ENCODE measurements at places on chromosomes 4 and X.
A peak's percentile ranks its signal among the peaks of the same experiment; 100 is the strongest.

- no peak overlapping the region for H3K4me3 ChIP-seq
- no peak for DNase-seq
- H3K36me3 ChIP-seq = no peaks in the 10 kb centered on the region
- H3K4me1 ChIP-seq = peaks cover 12% of the 10 kb centered on the region
- H3K27me3 ChIP-seq = no peaks in the 10 kb centered on the region
These were observed 2.0 kb upstream of the FGF2 start for GRCh38 chr4:122824616-122825015.

- H3K4me1 ChIP-seq = peaks cover 9% of the 10 kb centered on the region
- DNase-seq = no peak
- H3K4me3 ChIP-seq = no peak overlapping the region
- H3K36me3 ChIP-seq = no peaks in the 10 kb centered on the region
- H3K27me3 ChIP-seq = no peaks in the 10 kb centered on the region
- H3K27ac ChIP-seq = no peak overlapping the region
These were observed 162.2 kb downstream of the DCHS2 start for GRCh38 chr4:154329268-154329868.

GRCh38 chr4:174794543-174795094 lies 34.4 kb downstream of the GLRA3 start:
- H3K4me1 ChIP-seq = no peaks in the 10 kb centered on the region
- H3K36me3 ChIP-seq = no peaks in the 10 kb centered on the region
- H3K4me3 ChIP-seq = no peak overlapping the region
- DNase-seq = no peak

DNA sequence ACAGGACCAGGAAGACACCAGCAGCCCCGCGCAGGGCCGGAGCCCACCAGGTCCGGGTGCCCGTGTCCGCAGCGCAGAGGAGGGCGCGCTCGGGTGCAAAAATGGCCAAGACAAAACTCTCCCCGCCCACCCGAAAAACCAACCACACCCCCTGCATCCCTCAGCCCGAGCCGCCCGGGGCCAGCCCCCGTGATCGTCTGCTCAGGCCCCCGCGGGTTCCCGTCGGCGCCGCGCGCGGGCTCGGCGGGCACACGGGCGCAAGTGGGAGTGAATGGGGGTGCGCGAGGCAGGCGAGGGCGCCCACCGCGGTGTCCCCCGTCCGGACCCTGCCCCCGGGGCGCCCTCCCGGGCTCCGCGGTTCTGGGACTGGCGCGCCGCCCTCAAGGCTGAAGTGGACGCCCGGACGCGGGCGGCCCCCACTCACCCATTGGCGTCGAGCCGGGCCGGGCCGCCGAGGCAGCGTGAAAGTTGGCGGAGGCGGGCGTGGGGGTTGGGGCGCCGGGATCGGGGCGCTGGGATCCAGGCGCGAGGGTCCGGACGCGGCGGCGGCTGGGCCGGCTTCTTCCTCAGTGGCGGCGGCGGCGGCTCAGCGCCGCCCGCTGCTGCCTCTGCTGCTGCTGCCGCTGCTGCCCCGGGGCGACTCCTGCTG lies 393 bp downstream of the SH3KBP1 start:
- H3K36me3 ChIP-seq = no peaks in the 10 kb centered on the region
- peak overlapping the region; percentile 63 for H3K4me3 ChIP-seq
- DNase-seq = peak; percentile 13
- H3K27ac ChIP-seq = no peak overlapping the region

DNA sequence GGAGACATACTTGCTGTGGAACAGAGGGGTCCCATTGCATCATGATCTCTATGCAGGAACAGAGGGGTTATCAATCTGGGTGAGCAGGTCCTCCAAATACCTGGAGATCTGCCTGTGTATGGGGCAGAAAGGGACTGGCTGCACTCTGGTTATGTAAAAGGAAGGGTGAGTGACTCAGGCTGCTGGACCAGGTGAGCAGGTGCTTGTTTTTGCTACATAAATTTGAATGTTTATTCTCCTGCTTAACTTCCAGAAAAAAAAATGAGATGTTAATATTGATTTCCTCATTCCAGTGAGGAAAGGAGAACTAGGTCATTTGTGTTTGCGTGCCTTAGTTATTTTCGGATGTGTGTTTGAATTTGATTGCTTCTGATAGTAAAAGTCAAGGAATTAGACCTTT lies 225.8 kb upstream of the TRAM1L1 start:
- H3K36me3 ChIP-seq = no peaks in the 10 kb centered on the region
- no peak overlapping the region for H3K27ac ChIP-seq
- no peak for DNase-seq
- no peaks in the 10 kb centered on the region for H3K4me1 ChIP-seq
- no peak overlapping the region for H3K4me3 ChIP-seq

GRCh38 chrX:74195605-74196004 lies 108.4 kb upstream of the ZCCHC13 start:
- no peaks in the 10 kb centered on the region for H3K4me1 ChIP-seq
- no peaks in the 10 kb centered on the region for H3K36me3 ChIP-seq
- H3K27ac ChIP-seq = no peak overlapping the region
- H3K27me3 ChIP-seq = no peaks in the 10 kb centered on the region
- DNase-seq = no peak
- no peak overlapping the region for H3K4me3 ChIP-seq

GRCh38 chr4:159043861-159044260 lies 59.0 kb upstream of the RAPGEF2 start:
- H3K4me3 ChIP-seq = no peak overlapping the region
- H3K4me1 ChIP-seq = no peaks in the 10 kb centered on the region
- H3K27me3 ChIP-seq = no peaks in the 10 kb centered on the region
- H3K36me3 ChIP-seq = no peaks in the 10 kb centered on the region
- no peak for DNase-seq
- no peak overlapping the region for H3K27ac ChIP-seq

GRCh38 chr4:182384631-182385091 lies 141.5 kb downstream of the TENM3 start:
- H3K4me1 ChIP-seq = no peaks in the 10 kb centered on the region
- H3K27me3 ChIP-seq = no peaks in the 10 kb centered on the region

DNA sequence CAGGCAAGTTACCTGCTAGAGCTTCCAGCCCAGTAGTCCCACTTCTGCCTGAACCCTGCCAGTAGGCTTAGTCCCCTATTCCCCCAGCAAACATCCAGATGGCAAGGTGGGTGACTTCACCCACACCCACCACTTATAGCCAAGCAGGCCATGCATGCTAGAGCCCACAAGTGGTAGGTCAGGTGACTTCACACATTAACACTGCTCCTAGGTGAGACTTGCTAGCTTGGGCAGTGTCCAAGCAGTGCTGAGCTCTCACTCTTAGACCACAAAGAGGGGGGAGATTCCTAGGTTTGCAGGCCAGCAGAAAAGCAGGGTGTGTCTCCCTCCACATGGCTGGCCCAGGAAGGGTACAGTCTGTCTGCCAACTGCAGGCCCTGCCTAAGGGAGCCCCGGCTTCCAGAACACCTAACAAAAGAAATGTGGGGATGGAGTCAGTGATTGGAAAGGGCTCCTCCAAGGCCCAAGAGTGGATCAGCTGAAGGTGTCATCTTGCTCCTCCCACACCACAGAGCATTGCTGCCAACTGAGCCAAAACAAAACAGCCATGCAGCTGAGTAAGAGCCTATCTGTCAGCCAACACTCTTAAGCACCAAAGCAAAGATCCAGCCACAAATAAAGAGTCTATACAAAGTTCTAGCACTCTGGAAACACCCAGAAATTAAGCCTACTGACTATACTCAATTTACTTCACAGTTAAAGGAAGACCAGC lies 158.1 kb upstream of the USP38 start:
- H3K36me3 ChIP-seq = no peaks in the 10 kb centered on the region
- H3K4me1 ChIP-seq = no peaks in the 10 kb centered on the region
- no peaks in the 10 kb centered on the region for H3K27me3 ChIP-seq
- no peak overlapping the region for H3K27ac ChIP-seq

GRCh38 chr4:105139646-105140045 lies 7.0 kb upstream of the TET2 start:
- H3K4me1 ChIP-seq = no peaks in the 10 kb centered on the region
- no peaks in the 10 kb centered on the region for H3K27me3 ChIP-seq
- no peak overlapping the region for H3K4me3 ChIP-seq
- no peak for DNase-seq
- H3K36me3 ChIP-seq = no peaks in the 10 kb centered on the region
- H3K27ac ChIP-seq = no peak overlapping the region

DNA sequence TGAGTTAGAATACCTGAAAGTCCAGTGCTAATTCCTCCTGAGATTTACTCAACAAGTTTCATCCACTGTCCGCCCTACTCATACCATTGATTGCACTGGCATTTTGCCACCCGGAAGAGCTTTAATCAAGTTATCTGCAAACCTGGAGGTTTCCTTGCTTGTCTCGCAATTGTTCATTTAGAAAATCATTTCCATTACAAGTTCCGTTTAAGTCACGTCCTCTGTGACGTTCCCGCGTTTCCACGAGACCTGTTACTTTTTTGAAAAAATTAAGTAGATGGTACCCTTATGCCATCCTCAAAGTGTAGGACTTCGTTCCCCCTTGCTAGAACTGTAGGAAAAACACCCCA lies 761 bp upstream of the FRYL start:
- peaks cover 13% of the 10 kb centered on the region for H3K4me1 ChIP-seq
- DNase-seq = no peak
- H3K4me3 ChIP-seq = peak overlapping the region; percentile 89

- H3K27ac ChIP-seq = no peak overlapping the region
- peak; percentile 85 for DNase-seq
- peaks cover 25% of the 10 kb centered on the region for H3K4me1 ChIP-seq
These were observed 5.4 kb downstream of the HTRA3 start for GRCh38 chr4:8274765-8275547.

DNA sequence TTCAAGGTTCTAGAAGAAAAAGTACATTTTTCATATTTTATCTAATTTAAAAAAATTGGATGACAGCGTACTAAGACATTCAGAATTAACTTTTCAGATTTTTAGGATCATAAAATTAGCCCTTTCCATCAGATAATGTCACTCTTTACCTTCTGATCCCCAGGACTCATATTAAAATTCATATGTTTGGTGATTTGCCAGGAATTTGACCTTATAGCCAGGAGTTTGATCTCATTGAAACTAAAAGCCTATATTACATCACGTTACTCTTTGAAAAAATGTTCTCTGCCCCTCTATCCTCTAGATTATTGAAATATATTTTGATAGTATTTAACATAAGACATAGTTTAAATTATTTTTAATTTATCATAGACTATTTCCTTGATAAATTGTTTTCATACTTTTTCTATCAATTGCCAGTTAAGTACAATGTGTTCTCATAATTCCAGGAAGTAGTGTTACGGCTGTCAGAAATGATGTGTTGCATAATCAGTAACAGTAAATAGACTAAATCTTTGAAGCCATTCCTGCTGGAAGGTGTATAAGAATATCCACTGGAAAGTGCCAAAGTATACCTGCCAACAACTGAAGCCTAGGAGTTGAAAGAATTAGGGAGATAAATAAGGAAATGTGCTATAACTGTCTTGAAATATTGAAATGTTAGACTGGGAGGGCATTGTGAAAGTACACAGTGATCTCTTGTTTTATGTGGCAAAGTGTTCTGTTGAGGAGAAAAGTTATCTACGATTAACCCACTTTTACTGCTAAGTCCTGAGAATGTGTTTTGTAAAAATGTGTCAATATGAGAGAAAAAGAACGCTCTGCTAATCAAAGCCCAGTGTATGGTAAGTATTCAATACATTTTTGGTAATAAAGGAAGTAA lies 32.9 kb upstream of the PDGFC start:
- no peaks in the 10 kb centered on the region for H3K36me3 ChIP-seq
- peak overlapping the region; percentile 36 for H3K27ac ChIP-seq
- H3K4me3 ChIP-seq = no peak overlapping the region
- H3K27me3 ChIP-seq = no peaks in the 10 kb centered on the region
- DNase-seq = no peak

- no peak overlapping the region for H3K27ac ChIP-seq
- no peaks in the 10 kb centered on the region for H3K27me3 ChIP-seq
- H3K36me3 ChIP-seq = no peaks in the 10 kb centered on the region
- H3K4me3 ChIP-seq = no peak overlapping the region
- no peaks in the 10 kb centered on the region for H3K4me1 ChIP-seq
- DNase-seq = peak; percentile 67
These were observed 93.2 kb downstream of the IL1RAPL2 start for GRCh38 chrX:104659005-104659744.

- H3K27me3 ChIP-seq = no peaks in the 10 kb centered on the region
- no peak for DNase-seq
- H3K36me3 ChIP-seq = no peaks in the 10 kb centered on the region
- H3K27ac ChIP-seq = no peak overlapping the region
These were observed 74.8 kb upstream of the PASD1 start for GRCh38 chrX:151488677-151489076.

GRCh38 chr4:168917138-168917779 lies 92.8 kb downstream of the CBR4 start:
- H3K27ac ChIP-seq = no peak overlapping the region
- H3K27me3 ChIP-seq = no peaks in the 10 kb centered on the region
- no peak for DNase-seq

- H3K27ac ChIP-seq = no peak overlapping the region
- H3K4me1 ChIP-seq = no peaks in the 10 kb centered on the region
- H3K27me3 ChIP-seq = no peaks in the 10 kb centered on the region
- DNase-seq = no peak
These were observed 87.4 kb upstream of the KCTD8 start for GRCh38 chr4:44535981-44536380.
